ENCODE measurements at places on chromosomes 7 and 10. TPM values are rescaled to one million over a fixed set of nuclear protein-coding genes. Genes with fewer than 3 reads are reported as not detected.

DNA sequence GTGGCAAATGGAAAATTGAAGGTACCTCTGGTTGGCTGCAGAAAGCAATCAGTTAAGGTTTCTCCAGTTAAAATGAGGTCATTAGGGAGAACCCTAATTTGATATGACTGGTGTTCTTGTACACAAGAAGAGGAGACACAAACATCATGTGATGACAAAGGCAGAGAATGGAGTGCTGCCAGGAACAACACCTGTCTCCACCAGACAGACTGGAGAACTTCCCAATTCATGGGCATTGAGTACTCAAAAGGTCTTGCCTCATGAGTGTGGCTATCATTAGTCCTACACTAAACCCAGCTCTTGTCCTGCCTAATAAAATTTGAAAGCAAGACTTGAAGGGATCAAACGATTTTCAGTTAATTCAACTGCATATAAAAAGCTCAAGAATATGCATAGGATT, 152.6 kb downstream of the PTPN20 start:
- DNase-seq = no peak

- no peak for DNase-seq
Observed at GRCh38 chr7:5206686-5207085, 16.7 kb downstream of the WIPI2 start.

DNA sequence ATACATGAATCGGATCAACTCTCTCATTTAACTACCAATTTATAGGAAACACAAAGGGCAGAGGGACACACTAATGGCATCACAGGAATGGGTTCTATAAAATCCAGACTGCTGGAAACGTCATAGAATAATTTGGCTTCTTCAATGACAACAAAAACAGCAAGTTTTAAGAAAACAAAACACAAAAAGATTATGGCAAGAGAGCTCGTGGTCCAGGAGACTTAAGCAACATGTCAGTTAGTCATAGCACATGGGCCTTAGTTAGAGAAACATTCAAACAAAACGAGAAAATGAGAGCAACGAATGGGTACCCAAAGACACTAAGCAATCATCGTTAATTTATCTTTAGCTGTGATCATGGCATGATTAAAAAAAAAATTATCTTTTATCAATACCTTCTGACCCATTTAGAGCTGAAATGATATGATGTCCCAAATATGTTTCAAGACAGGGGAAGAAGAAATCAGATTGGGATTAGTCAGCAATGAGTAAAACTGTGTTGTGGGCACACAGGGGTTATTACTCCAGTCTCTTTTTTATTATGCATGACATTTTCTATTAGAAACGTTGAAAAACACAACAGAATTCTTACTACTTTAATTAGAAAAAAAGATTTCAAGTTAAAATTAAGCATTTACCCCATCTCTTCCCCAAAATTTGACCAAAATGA, 28.3 kb downstream of the NCAPG2 start:
- no peak for DNase-seq

- DNase-seq = no peak
Observed at GRCh38 chr7:151278949-151279348, 30.5 kb upstream of the SMARCD3 start.

- DNase-seq = peak; percentile 21
Observed at GRCh38 chr7:26993816-26994810, 101.7 kb downstream of the HOXA1 start.

GRCh38 chr10:34249634-34250033, 565.5 kb downstream of the PARD3 start:
- no peak for DNase-seq

DNA sequence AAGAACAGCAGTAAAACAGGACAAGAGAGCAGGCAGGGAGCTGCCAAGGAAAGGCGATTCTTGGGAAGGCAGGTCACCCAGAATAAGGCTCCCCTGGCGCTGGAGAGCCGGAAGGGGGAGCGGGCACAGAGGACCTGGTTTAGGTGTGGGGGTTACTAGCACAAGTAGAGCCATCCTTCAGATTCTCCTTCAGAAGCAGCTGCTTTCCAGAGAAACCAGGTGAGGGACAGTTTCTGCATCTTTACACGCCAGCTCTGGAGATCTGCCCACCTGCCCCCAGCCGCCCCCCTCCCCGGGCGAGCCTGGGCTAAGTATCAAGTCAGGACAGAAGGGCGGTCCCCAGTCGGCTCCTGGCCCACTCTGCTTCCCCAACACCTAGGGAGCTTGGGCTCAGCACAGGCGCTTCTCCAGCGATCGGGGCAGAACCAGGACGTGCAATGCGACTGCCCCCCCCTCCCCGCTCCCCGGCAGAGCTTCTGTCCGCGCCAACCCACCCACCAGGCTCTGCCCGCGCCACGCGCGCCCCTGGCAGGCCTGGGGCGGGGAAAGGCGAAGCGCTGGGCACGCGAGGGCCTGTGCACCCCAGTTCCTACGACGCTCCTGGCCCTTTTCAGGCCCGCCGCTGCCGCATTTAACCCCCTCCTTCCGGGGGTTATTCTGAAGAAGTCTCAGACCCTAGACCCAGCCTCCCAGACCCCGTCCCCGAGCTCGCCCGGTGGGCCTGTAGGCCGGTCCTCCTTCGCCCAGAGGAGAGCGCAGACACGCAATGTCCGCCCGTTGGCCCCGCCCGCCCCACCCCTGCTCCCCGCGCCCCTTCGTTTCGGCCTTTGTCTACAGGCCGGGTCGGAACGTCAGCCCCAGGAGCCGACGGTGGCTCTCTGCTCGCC, 4.4 kb upstream of the EN2 start:
- no peak for DNase-seq

DNA sequence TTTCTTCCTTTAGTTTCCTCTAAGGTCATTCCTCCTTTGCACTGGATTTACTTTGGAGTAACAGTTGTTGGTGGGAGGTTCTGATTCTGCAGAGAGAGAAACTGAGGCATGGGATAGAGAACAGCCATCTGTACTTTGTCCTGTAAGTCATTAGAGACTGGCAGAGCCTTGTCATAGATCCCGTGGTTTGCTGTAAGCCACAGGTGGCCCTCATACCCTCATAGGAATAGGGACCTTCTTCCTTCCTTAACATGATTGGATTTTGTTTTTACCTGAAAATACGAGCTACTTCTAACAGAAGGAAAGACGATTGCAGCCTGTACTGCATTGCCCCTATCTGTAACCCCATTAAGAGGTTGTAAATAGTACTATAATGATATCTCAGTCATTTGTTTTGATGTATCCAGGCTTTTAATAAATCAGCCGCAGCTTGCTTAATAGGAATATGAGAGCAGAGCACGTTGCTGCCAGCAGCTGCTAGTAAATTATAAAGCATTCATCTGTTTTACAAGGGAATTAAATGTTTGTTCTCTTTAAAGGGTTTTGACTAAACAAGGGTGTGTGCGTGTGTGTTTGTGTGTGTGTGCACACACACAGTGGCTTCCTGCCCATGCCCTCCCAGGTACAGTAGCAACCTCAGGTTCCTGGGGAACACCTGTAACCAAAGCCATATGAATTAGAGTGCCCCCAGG, 249.8 kb downstream of the AUTS2 start:
- peak; percentile 60 for DNase-seq

DNA sequence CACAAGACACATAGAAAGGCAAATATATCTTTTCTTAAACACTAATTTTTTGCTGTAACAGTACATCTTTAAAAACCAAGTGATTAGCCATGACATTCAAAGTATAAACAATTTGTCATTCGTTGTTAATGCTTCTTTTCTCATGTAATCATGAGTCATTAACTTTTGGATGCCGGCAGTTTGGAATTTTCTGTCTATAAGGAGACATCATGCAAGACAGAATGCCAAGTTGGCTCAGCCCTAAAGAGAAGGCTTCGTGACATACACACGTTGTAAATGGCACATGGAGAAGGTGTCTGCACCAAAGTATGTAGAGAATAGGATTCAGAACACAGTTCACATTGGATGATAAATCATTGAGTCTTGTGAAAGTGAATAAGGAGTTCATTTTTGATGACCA, 35.9 kb downstream of the CCDC3 start:
- DNase-seq = no peak

DNA sequence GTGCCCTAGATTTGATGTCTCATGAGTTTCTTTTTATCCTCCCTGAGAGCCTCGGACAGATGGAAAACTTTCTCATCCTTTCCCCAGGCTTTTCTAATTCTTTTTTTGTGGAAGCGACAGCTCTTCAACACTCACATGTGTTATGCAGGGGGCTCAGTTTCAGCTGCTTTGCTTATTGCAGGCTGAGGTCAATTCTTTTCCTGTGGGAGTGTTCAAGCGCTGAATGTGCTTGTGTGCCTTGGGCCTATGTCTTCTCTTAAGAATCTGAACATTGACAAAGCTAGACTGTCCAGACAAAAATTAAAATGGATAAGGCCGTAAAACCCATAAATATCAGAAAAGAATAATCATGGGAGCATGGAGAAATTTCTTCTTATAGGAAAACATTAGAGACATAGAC, 125.2 kb upstream of the STEAP4 start:
- DNase-seq = no peak

- DNase-seq = no peak
Observed at GRCh38 chr10:31693491-31693890, 235.1 kb downstream of the ARHGAP12 start.

DNA sequence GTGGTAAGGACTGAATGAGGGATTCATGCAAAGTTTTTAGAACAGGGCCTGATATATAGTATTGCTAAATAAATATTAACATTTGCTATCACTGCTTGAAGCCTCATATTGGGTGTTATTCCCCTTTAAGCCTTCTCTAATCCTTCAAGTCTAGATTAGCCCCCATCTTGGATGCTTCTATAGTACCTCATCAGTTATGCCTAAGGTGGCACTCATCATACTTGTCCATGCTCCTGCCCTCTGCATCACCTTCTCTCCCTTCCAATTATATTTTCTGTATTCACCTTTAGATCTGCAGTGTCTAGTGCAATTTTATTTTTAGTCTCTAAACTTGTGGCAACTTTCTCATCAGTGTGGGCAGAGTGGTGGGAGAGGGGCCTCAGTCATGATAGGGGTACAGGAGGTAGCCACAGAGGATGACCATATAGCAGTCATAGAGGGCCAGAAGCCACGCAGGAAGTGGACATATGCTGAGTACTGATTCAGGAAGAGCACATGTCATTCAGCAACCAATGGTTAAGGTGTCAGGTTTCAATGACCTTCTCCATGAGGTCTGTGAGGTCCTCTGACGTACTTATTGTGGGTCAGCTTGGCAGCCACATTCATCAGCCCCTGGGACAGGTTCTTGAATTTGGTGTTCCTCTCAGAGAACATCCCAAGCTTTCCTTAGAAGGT, 2.5 kb downstream of the ENTPD1 start:
- DNase-seq = no peak

DNA sequence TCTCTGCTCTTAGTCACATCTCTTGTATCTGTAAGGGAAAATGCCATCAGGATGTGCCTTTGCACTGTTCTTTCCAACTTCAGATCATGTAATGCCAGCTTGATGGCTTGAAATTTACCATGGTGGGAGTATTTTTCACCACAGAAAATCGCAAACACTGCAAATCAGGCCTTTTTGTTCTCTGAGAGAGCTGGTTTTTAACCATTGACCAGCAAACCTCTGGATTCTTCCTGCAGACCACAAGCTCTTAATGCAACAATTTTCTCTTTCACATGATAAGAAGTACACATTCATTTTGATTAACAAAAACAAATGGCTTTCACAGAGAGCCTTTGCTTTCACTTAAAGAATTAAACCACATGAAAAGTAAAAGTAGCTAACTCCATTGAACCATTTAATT, 145.4 kb upstream of the NEBL start:
- no peak for DNase-seq

DNA sequence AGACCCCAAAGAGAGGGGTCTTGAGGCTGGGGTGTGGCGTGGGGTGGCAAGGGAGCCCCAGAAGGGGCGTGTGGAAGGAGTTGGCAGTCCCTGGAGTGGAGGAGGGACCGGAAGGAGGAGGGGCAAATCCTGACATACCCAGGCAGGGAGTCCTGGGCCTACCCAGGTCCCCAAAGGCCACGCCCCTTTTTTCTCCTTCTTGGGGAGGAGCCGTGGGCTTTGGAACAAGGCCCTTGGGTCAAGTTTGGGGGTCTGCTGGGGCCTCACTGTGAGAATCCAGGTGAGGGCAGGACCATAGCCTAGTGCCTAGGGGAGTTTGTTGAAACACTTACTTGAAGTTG, 1.2 kb upstream of the SMARCD3 start:
- peak; percentile 64 for DNase-seq

DNA sequence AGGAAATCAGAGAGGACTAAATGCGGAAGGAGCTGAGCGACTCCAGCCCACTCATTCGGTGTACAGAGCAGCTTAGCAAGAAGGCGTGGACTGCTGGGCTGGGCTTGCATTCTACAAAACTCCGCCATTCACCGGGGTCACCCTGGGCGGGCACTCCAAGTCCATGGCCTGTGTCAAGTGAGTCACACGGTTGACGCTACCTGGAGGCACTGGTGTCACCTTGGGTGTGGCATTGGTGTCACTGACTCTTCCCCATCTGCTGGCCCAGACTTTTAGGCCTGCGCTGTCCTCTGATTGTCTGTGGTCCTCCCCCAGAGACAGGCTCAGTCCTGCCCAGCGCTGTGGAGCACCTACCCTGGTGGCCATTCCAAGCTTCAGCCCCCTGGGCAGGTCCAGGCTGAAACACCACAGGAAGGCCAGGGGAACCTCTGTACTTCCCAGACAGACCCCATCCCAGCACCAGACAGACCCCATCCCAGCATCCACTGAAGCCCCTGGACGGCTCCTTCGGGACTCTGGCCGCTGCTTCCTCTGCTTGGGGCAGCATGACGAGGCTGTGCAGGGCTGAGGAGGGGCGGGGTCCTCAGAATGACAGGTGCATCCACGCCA, 30.6 kb upstream of the CNPY1 start:
- DNase-seq = no peak

DNA sequence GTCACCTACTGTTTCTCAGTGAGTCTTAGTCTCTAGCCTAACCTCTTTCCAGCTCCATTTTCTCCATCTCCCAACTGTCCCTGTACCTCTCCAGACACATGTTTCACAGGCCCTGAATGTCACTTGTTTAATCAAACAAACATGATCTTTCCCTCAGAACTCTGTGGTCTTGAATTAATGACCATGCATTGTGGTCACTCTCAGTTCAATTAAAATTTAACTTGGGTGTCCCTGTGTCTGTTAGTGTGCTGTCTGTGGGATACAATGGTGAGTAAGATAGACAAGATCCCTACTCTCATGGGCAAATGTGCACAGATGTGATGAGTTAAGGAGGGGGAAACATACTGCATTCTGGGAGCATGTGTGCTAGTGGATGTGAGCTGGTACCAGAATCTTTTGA, 65.0 kb downstream of the RBM33 start:
- no peak for DNase-seq

GRCh38 chr7:114086537-114086913, 167.7 kb upstream of the PPP1R3A start:
- peak; percentile 16 for DNase-seq

ALOX5 gene
- total RNA-seq = 21.2 TPM

C7orf57 gene
- total RNA-seq = not detected

OPTN gene
- total RNA-seq = 69.9 TPM

GRID1 gene
- total RNA-seq = 10.0 TPM

INSYN2A gene
- total RNA-seq = 0.14 TPM

CYP2C19 gene
- total RNA-seq = not detected

LIPM gene
- not detected for total RNA-seq

TMEM196 gene
- not detected for total RNA-seq

ATG9B gene
- 0.18 TPM for total RNA-seq

ARMC3 gene
- total RNA-seq = 5.0 TPM

UPK3BL2 gene
- total RNA-seq = 33.5 TPM

AQP1 gene
- total RNA-seq = 117 TPM

All from prostate gland (tissue), 2 donors.